Cardiac ventricle fibroblast (primary cell): ENCODE measurements at places on chromosomes 13 and 19. TPM values are rescaled to one million over a fixed set of nuclear protein-coding genes. Genes with fewer than 3 reads are reported as not detected.

The MEF2B gene
- 0.19 TPM in 1 of 2 replicates, not detected in the other for total RNA-seq

The CPB2 gene
- total RNA-seq, result not detected in 2 replicates

The FAM216B gene
- total RNA-seq, result not detected in 2 replicates

The TMEM59L gene
- 5.4 and 6.2 TPM in 2 replicates for total RNA-seq

The CTXN1 gene
- total RNA-seq, result 0.59 and 2.4 TPM in 2 replicates

The ITGBL1 gene
- 22.6 and 23.1 TPM in 2 replicates for total RNA-seq

The RDH8 gene
- total RNA-seq, result not detected in 2 replicates

The RAB8A gene
- total RNA-seq, result 39.0 and 39.7 TPM in 2 replicates

The IRS2 gene
- total RNA-seq, result 14.3 and 17.4 TPM in 2 replicates

The ZNF134 gene
- total RNA-seq, result 16.2 and 34.6 TPM in 2 replicates

The TTC9B gene
- total RNA-seq, result not detected in 2 replicates
